Activated CD8-positive, alpha-beta T cell treated with anti-CD3 and anti-CD28 coated beads for 36 hours (primary cell): ENCODE measurements at places on chromosomes 11 and 22.

GRCh38 chr11:1823376-1824220 is 11.2 kb upstream of the SYT8 start:
- H3K27ac ChIP-seq = no peak overlapping the region
- no peaks in the 10 kb centered on the region for H3K27me3 ChIP-seq
- DNase-seq = no peak
- no peak overlapping the region for H3K4me3 ChIP-seq

DNA sequence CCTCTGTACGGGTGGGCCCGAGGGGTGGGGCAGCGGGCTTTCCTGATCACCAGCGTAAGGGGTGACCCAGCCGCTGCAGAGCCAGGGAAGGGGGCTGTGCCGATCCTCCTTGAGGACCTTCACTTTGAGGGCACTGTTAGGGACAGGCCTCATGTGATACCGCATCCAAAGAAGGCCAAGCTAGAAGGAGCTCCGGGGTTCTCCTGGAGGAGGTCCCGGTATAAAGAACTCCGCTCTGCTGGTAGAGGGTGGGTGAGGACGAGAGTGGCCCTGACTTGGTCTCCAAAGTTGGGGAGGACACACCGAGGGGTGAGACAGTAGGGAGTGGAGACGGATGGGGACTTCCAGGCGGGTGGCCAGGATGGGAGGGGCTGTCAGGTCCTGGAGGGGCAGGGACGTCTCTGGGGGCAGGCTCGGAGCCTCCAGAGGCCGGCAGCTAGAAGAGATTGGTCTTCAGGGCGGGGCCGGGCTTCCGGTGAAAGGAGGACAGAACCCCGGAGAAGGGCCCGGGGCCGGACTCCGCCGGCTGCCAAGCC is 4.6 kb downstream of the PHOX2A start:
- H3K27me3 ChIP-seq = peaks cover 39% of the 10 kb centered on the region
- DNase-seq = peak; percentile 25
- no peak overlapping the region for H3K27ac ChIP-seq
- no peak overlapping the region for H3K4me3 ChIP-seq
- H3K4me1 ChIP-seq = peaks cover 19% of the 10 kb centered on the region

DNA sequence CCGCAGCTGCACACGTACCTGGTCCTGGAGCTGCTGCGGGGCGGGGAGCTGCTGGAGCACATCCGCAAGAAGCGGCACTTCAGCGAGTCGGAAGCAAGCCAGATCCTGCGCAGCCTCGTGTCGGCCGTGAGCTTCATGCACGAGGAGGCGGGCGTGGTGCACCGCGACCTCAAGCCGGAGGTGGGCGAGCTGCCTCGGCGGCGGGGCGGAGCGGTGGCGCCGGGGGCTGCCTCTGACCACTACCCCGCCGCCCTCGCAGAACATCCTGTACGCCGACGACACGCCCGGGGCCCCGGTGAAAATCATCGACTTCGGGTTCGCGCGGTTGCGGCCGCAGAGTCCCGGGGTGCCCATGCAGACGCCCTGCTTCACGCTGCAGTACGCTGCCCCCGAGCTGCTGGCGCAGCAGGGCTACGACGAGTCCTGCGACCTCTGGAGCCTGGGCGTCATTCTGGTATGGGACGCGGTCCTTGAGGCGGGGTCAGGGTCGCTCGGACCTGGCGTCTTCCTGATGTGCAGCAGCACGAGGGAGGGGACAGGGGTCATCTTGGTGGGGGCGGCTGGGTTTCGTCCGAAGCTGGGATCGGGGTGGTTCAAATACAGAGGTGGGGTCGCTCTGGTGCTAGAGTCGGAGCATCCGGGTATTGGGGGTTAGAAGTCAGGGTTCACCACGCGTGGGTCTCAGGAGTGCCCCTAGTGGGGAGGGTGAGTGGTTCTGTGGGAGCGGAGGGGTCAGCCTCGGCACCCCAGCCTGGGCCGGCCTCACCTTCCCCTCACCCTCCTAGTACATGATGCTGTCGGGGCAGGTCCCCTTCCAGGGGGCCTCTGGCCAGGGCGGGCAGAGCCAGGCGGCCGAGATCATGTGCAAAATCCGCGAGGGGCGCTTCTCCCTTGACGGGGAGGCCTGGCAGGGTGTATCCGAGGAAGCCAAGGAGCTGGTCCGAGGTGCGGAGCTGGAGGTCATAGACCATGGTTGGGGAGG is 10.8 kb downstream of the RPS6KA4 start:
- H3K27ac ChIP-seq = no peak overlapping the region
- H3K4me3 ChIP-seq = no peak overlapping the region
- H3K36me3 ChIP-seq = peaks cover 30% of the 10 kb centered on the region
- DNase-seq = no peak

DNA sequence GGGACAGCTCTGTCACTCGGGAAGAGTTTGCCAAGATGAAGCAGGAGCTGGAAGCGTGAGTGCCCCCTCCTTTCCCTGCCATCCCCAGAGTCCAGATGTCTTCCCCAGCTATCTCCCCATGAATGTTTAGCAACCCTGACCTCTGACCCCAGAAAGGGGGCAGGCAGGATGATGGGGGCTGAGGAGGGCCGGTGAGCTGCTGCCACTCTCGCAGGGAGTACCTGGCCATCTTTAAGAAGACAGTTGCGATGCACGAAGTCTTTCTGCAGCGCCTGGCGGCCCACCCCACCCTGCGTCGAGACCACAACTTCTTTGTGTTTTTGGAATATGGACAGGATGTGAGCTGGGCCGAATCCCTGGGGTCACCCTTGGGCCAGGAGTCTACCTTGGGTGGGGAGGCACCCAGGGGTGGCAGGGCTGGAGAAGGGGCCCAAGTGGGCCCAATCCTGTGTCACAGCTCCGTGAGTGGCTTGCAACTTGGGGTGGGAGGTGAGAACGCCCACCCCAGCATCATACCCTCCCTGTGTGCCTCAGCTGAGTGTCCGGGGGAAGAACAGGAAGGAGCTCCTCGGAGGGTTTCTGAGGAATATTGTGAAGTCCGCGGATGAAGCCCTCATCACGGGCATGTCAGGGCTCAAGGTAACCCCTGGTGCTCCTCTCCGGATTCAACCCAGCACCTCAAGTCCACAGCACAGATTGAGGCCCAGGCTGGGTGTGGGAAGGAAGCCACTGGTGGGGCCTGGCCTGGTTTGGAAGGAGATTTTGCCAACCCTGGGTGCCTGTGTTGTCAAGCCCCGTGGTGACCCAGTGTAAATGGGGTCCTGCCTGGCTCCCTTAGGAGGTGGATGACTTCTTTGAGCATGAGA is 7.5 kb downstream of the CFL1 start:
- no peaks in the 10 kb centered on the region for H3K27me3 ChIP-seq
- peaks cover 44% of the 10 kb centered on the region for H3K36me3 ChIP-seq
- H3K27ac ChIP-seq = no peak overlapping the region
- peaks cover 18% of the 10 kb centered on the region for H3K4me1 ChIP-seq
- H3K4me3 ChIP-seq = no peak overlapping the region

- H3K27ac ChIP-seq = peak overlapping the region; percentile 98
- peaks cover 41% of the 10 kb centered on the region for H3K4me1 ChIP-seq
- peak overlapping the region; percentile 83 for H3K4me3 ChIP-seq
- no peaks in the 10 kb centered on the region for H3K36me3 ChIP-seq
These were observed 1.7 kb downstream of the QSER1 start for GRCh38 chr11:32894149-32894827.

DNA sequence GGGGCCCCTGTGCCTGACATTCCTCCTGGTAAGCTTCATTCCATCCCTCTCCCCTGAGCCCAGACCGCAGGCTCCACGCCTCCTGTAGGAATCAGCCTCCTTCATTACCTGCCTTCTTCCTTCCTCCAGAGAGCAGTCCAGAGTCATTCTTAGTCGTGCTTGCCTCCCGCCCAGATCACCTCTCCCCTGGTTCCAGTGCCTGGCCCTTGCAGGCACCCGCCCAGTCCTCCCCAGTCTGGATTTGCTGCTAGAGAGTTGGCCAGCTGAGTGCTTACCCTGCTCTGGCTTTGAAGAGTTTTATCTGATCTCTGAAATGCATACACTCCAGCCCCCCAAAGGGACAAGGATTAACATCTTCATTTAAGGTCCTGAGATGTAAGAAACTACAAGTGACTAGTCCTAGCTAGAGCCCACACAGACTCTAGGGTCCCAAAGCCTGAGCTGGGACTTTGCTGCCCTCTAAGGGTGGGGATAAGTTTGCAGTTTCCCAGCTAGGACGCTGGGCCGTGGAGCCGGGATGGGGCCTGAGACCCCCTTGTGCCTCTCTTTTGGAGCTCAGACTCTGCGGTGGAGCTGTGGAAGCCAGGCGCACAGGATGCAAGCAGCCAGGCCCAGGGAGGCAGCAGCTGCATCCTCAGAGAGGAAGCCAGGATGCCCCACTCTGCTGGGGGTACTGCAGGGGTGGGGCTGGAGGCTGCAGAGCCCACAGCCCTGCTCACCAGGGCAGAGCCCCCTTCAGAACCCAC is 1.6 kb downstream of the NR1H3 start:
- no peak overlapping the region for H3K27ac ChIP-seq
- peaks cover 16% of the 10 kb centered on the region for H3K4me1 ChIP-seq
- H3K27me3 ChIP-seq = no peaks in the 10 kb centered on the region

- peak overlapping the region; percentile 92 for H3K27ac ChIP-seq
- peak overlapping the region; percentile 87 for H3K4me3 ChIP-seq
- DNase-seq = peak; percentile 68
- peaks cover 35% of the 10 kb centered on the region for H3K36me3 ChIP-seq
- H3K4me1 ChIP-seq = peaks cover 53% of the 10 kb centered on the region
- H3K27me3 ChIP-seq = no peaks in the 10 kb centered on the region
These were observed 522 bp downstream of the RHOG start for GRCh38 chr11:3840004-3840869.

DNA sequence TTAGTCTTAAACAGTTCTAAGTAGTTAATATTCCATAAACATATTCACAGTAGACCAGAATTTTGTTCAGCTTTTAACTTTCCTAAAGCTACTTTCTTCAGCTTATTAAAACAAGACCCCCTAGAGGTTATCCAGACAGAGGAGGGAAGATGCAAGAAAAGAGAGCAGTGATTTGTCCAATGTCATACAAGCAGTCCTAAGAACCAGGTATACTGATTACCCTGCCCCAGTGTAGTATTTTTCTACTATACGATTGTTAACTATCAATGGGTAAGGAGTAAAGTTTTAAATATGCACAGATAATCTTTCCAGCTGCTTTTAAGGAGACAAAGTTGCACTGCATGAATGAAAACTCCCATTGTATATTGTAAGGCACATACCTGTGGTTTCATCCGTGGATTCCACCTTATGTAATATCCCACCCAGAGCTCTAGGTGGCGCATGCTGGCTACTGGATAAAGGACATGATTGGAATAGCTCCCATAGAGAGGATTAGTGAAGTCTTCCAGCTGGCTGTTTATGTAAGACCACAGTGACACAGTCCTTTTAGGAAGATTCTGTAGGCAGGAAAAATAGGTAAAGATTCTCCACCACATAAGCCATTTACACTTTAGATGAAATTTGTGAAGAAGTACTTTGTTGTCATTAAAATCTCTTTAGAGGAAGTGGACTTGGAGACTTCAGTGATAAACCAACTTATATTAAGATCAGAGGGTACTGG is 45.6 kb downstream of the CEP57 start:
- DNase-seq = peak; percentile 60
- no peak overlapping the region for H3K4me3 ChIP-seq
- H3K4me1 ChIP-seq = peaks cover 6% of the 10 kb centered on the region
- peaks cover 39% of the 10 kb centered on the region for H3K36me3 ChIP-seq
- H3K27me3 ChIP-seq = no peaks in the 10 kb centered on the region

- peaks cover 45% of the 10 kb centered on the region for H3K36me3 ChIP-seq
- no peak overlapping the region for H3K27ac ChIP-seq
- H3K4me3 ChIP-seq = no peak overlapping the region
- DNase-seq = peak; percentile 41
- no peaks in the 10 kb centered on the region for H3K27me3 ChIP-seq
These were observed 682 bp downstream of the ATM start for GRCh38 chr11:108223348-108224149.

GRCh38 chr22:27834364-27835185 is 33.0 kb upstream of the MN1 start:
- no peak overlapping the region for H3K4me3 ChIP-seq
- H3K27me3 ChIP-seq = no peaks in the 10 kb centered on the region
- peaks cover 3% of the 10 kb centered on the region for H3K36me3 ChIP-seq
- peaks cover 14% of the 10 kb centered on the region for H3K4me1 ChIP-seq

DNA sequence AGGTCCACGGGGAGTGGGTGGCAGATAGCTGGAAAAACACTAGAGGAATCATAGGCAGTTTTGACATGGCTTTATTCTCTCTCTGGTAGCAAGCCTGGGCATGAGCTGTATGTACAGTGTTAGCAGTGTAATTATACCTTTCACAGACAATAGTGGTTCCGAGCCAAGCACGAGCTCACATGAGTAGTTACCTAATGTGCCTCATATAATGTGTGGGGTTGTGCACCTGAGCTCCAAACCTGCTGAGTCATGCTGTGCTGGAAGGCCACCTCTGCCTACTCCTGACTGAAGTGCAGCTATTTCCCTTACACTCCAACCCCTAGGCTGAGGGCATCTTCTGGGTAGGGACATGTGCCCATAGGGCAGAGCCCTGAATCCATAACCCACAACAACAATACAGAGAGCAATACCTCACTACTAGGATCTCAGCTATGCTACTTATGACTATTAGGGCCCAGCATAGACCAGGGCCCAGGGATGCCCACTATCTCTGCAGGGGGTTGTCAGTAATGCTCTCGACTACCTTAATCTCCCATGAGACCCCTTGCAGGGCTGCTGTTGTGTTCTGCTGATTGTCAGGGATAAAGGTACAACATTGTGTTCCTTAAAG is 432.1 kb downstream of the DYNC2H1 start:
- H3K4me1 ChIP-seq = no peaks in the 10 kb centered on the region
- H3K27me3 ChIP-seq = no peaks in the 10 kb centered on the region
- no peaks in the 10 kb centered on the region for H3K36me3 ChIP-seq
- peak; percentile 20 for DNase-seq
- no peak overlapping the region for H3K4me3 ChIP-seq

GRCh38 chr11:124716591-124716990 is 23.2 kb upstream of the NRGN start:
- H3K4me3 ChIP-seq = no peak overlapping the region
- no peak overlapping the region for H3K27ac ChIP-seq
- peaks cover 44% of the 10 kb centered on the region for H3K27me3 ChIP-seq
- H3K36me3 ChIP-seq = no peaks in the 10 kb centered on the region
- H3K4me1 ChIP-seq = peaks cover 11% of the 10 kb centered on the region
- no peak for DNase-seq

- no peaks in the 10 kb centered on the region for H3K36me3 ChIP-seq
- H3K4me1 ChIP-seq = peaks cover 1% of the 10 kb centered on the region
- no peak for DNase-seq
- no peak overlapping the region for H3K4me3 ChIP-seq
- peaks cover 8% of the 10 kb centered on the region for H3K27me3 ChIP-seq
These were observed 5.5 kb downstream of the MRGPRX2 start for GRCh38 chr11:19055016-19055415.

DNA sequence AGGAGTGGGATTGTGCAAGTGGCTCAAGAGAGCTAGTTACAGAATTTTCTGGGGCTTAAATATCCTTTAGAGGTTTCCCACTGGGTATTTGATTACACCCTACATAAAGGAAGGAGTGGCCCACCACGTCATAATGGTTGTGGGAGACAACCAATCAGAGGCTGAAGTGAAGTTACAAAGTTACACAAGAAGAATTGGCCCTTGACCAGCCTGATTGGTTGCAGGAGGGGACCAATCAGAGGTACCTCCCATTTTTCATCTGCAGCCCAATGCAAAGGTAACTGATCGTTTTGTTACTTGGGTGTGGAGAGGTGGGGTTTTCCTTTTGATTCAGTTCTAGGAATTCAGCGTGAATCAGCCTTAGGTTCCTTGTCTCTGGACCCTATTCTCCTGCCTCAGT is 430.5 kb upstream of the FAT3 start:
- H3K27ac ChIP-seq = no peak overlapping the region
- H3K4me3 ChIP-seq = no peak overlapping the region
- no peaks in the 10 kb centered on the region for H3K4me1 ChIP-seq
- no peak for DNase-seq
- no peaks in the 10 kb centered on the region for H3K36me3 ChIP-seq
- H3K27me3 ChIP-seq = no peaks in the 10 kb centered on the region
